ENCODE measurements at places on chromosomes 3 and 15. TPM values are rescaled to one million over a fixed set of nuclear protein-coding genes. Genes with fewer than 3 reads are reported as not detected.

The GRAMD2A gene
- 0.55 TPM for total RNA-seq

The SLC27A2 gene
- total RNA-seq = 22.9 TPM

DNA sequence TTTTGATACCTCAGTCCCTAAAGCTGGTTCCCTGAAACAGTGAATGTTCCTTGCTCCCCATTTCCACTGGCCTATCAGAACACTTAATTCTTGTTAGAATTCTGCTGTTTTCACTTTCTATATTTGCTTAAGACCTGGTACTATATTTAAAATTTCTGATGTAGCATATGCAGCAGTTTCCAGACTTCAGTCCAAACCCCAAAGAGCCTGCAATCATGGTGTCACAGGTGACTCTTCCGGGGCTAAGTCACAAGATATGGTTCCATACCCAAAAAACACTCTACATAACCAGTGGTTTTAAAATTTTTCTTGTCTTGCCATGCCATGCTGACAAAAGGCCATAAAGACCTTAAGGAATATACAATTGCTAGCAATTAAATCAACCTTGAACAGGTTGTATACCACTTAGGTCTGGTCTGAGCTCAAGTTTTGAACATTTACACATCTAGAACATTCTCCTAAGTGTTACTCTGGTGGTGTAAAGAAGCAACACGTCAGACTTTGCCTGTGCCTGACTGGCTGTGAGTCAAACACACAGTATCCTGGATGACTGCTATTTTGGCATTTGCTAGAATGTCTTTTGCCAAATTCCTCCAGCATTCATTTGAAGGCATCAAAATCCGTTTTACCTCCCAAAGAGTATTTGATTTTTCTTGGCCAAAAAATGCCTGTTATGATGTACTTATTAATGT lies 160.0 kb downstream of the FRMD5 start:
- no peak for DNase-seq

The RASL12 gene
- total RNA-seq = 17.5 TPM

DNA sequence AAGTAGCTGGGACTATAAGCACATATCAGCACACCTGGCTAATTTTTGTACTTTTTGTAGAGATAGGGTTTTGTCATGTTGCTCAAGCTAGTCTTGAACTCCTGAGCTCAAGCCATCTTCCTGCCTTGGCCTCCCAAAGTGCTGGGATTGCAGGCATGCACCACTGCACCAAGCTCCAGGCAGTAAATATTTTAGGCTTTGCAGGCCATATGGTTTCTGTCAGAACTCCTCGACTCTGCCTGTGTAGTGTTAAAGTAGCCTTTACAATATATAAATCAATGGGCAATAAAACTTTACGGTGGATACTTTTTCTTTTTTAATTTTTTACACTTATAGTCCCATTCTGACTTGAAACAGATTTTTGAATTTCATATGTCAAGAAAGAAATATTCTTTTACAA lies 41.6 kb downstream of the DAG1 start:
- no peak for DNase-seq

DNA sequence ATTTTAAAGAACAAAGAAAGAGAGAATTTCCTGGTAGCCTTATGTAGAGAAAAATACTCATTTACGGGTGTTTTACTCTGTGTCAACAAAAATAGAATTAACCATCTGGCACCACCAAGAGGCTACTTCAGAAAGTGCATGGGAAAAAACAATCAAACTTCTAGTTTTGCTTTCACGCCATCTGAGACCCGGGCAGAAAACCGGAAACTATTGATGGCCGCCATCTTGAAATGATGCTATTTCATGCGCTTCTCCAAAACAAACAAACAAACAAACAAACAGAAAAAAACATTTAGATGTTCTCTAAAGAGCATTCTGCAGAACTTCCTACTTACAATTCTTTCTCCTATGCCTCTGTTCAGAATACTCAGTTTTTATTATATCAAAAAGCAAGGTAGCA lies 49.4 kb upstream of the SYNPR start:
- peak; percentile 21 for DNase-seq

The TEX55 gene
- not detected for total RNA-seq

DNA sequence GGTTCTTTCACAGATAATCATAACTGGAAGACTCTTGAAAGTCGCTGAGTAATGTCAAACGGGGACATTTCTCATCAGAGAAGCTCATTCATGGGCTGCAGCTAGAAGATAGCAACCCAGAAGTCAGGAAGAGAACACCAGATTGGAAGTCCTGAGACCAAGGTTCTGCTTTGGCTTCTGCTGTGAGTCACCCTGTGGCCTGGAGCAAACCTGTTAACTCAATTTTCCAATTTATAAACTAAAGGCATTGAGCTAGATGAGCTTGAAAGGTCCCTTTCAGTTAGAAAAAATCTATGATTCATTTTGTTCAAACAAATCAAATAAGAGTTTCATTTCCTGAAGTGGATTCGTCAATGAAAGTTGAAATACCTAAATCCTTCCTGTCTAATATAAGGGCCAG lies 402.2 kb downstream of the EPHB1 start:
- DNase-seq = no peak

DNA sequence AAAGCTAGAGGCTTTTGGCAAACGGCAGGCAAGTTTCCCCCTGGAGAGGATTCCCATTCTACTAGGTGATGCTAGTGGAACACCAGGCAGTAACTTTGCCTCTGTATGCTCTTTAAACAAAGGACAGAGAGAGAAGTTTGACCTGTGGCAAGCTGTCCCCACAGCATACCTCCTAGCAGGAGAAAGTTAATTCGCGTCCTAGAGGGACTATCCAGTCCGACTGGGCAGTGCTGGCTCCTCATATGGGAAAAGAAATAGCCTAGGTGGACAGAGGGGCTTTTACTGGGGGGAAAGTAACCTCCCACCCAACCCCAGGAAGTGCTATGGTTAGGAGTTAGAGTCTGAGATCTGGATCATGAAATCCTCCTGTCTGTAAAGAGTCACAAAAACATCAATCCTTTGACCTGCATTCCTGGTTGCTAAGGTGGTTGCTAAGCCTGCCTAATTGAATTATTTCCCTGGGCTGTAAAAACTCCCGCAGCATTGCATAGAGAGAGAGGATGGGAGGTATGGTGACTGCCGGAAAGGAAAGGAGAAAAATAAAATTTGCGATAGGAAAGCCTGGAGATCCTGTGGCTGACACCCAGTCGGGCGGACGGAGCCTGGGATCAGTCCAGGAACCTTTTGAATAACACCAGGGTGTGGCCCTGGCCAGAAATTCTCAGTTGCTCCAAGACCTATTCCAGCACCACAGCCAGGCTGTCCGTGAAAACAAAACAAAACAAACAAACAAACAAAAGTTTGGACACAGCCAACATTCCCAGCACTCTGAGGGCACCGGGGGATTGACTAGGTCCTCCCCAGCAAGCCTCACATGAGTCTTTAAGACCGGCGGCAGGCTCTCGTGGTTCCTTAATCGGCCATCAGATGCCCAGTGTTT lies 67.7 kb upstream of the ATP11B start:
- DNase-seq = no peak

DNA sequence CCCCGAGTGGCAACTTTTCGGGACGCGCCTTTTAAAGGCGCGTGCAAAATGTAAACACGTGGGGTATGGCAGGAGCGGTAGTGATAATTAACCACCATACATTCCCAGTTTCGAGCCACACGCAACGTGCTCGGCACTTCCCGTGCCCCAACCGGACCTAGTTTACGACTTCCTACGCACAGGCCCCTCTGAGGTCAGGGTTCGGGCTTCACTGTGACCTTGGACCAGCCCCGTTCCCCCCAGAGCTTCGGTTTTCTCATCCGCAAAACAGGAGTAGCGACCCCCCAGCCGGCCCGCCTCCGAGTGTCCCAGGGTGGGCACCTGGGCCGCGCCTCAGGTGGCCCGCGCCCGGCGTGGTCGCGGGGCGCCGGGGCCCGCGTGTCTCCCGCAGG lies 451 bp downstream of the CHCHD4 start:
- DNase-seq = peak; percentile 63

DNA sequence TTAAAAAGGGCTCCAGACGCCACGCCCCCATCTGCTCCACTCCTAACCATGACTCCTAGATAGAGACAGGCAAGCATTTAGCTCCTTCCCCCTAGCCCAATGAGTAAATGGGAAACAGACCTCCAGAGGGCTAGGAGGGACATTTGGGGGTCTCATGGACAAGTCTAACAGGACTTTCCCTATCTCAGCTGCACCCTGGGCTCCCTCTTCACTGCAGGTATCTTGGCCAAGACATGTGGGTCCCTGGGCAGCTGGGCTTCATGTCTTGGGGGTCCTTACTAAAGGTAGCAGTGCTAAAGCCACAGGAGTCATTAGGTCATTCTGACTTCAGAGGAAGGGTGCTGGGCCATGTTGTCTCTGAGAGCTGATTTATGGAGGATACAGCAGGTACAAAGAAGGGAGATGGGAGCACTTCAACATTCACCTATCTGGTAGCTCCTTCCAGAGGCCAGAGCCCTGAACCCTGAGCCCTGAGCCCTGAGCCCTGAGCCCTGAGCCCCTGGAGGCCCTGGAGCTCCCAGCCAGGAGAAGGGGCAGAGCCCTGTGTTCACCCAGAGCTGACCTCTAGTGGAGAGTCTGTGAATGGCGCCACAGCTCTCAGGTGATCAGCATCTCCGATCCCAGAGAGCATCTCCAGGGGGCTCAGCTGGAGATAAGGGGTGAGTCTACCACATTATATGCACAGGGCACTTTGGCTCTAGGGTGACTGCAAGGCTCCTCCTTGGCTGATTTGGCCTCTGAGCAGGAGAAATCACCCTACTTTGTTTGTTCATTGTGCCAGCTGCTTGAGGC lies 40.1 kb upstream of the EPHB1 start:
- peak; percentile 23 for DNase-seq

GRCh38 chr3:35739181-35739809 lies 100.0 kb downstream of the ARPP21 start:
- no peak for DNase-seq

The SPATA12 gene
- total RNA-seq = 0.43 TPM
